ENCODE measurements at places on chromosomes 3 and 15.

DNA sequence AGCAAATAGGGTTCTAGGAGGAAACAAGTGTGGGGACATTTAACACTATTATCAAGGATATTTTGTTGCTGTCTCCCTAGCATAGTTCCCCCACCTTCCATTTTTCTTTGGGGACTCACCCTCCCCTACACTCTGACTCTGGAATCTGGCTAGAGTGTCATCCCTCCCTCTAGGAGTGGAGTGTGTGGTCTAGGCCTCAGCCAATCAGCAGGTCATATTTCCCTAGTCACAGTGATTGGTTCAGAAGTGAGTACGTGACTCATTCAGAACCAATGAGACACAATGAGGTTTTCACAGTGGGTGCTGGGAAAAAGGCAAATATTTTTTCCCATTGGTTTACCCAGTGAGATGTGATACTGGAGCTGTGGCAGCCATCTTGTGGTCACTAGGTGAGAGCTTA, 234.4 kb downstream of the SHQ1 start:
- peaks cover 3% of the 10 kb centered on the region for H3K27me3 ChIP-seq
- DNase-seq: no peak
- no peak overlapping the region for H3K4me3 ChIP-seq
- no peak overlapping the region for H3K27ac ChIP-seq

DNA sequence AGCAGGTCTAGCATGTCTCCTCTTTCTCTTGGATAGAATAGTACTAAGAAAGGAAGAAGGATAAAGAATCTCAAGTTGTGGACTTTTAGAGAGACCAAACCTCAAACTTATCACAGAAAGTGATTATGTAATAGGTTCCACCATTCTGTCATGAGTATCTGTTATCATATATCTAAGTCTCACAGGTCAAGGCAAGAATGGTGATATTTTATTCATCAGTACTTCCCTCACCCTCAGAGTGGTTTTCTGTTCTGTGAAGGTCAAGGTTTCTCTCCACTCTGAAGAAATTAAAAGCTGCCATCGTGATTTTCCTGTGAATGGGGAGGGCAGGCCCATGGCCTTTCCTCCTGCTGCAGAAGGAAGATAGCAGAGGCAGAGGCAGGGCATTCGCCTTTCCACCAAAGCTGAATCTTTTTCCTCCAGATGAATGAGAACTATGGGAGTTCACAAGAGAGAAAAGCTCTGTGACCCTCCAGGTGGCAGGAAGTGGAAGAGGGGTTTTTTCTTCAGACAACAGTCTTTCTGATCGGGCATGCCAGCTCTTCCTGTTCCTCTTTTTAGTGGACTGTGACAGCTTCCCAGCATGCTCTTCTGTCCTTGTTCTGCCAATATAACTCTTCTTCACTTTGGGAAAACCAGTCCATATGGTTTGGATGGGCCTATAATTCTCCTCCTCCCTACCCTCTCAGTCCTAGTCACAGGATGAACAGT, 37.1 kb upstream of the CCK start:
- H3K4me1 ChIP-seq: no peaks in the 10 kb centered on the region
- no peaks in the 10 kb centered on the region for H3K36me3 ChIP-seq
- H3K27ac ChIP-seq: no peak overlapping the region
- H3K4me3 ChIP-seq: no peak overlapping the region

GRCh38 chr15:85745023-85745422, 49.7 kb downstream of the KLHL25 start:
- no peak overlapping the region for H3K4me3 ChIP-seq
- peak overlapping the region; percentile 19 for H3K27ac ChIP-seq
- peaks cover 61% of the 10 kb centered on the region for H3K36me3 ChIP-seq

GRCh38 chr3:55455915-55456314, 31.2 kb downstream of the WNT5A start:
- DNase-seq: no peak
- no peaks in the 10 kb centered on the region for H3K4me1 ChIP-seq
- no peaks in the 10 kb centered on the region for H3K27me3 ChIP-seq
- no peak overlapping the region for H3K4me3 ChIP-seq
- no peaks in the 10 kb centered on the region for H3K36me3 ChIP-seq

- H3K27me3 ChIP-seq: peaks cover 9% of the 10 kb centered on the region
- H3K4me1 ChIP-seq: no peaks in the 10 kb centered on the region
- H3K4me3 ChIP-seq: no peak overlapping the region
- H3K36me3 ChIP-seq: no peaks in the 10 kb centered on the region
- no peak for DNase-seq
Observed at GRCh38 chr3:18337231-18337630, 87.9 kb downstream of the SATB1 start.

DNA sequence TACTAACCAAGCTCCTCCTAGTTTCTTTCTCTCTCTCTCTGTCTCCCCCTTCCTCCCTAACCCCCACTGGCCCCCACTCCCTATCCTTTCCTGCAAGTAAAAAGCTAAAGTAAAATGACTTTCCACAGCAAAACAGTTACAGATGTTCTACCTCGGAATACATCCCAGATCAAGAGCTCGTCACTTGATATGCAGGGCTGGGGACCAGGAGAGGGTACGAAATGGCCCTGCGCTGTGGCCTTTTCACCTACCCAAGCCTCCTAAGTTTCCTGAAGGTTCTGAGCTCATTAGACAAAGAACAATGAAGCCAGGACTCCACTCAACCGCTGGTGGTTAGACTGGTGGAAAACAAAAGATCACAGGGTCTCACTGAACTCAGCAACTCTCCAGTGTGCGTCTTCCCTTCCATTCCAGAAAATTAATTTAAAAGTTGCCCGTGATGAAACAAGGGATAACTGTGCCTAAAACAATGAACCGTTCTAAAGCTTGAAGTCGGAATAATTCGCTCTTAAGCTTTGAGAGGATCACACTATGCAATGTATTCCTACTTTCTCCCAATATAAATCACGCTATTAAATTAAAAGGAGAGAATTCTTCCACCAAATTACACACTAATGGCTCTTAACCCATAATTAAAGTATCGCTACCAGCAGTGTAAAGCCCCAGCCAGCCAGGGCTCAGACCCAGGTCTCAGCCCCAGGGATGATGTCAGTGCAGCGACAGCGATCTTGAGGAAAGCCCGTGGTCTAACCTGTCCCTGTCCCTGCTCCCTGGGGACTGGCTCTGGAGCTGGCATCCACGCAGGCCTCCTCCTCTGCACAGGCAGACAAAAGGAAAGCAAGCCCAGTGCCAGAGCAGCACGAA, 5.0 kb downstream of the VGLL4 start:
- no peak for DNase-seq
- H3K36me3 ChIP-seq: no peaks in the 10 kb centered on the region
- H3K4me3 ChIP-seq: no peak overlapping the region
- H3K27me3 ChIP-seq: peaks cover 13% of the 10 kb centered on the region

GRCh38 chr3:124419303-124419702, 310.9 kb upstream of the UMPS start:
- no peaks in the 10 kb centered on the region for H3K36me3 ChIP-seq
- no peaks in the 10 kb centered on the region for H3K4me1 ChIP-seq
- H3K4me3 ChIP-seq: no peak overlapping the region
- no peak overlapping the region for H3K27ac ChIP-seq

GRCh38 chr15:59484399-59484798, 46.4 kb downstream of the FAM81A start:
- H3K36me3 ChIP-seq: no peaks in the 10 kb centered on the region
- H3K27me3 ChIP-seq: peaks cover 7% of the 10 kb centered on the region
- H3K4me1 ChIP-seq: peaks cover 11% of the 10 kb centered on the region
- no peak overlapping the region for H3K4me3 ChIP-seq
- no peak for DNase-seq

GRCh38 chr3:46710671-46711295, 6.9 kb downstream of the PRSS50 start:
- peaks cover 3% of the 10 kb centered on the region for H3K27me3 ChIP-seq
- no peak overlapping the region for H3K4me3 ChIP-seq
- no peak for DNase-seq
- H3K4me1 ChIP-seq: no peaks in the 10 kb centered on the region
- no peak overlapping the region for H3K27ac ChIP-seq
- no peaks in the 10 kb centered on the region for H3K36me3 ChIP-seq

DNA sequence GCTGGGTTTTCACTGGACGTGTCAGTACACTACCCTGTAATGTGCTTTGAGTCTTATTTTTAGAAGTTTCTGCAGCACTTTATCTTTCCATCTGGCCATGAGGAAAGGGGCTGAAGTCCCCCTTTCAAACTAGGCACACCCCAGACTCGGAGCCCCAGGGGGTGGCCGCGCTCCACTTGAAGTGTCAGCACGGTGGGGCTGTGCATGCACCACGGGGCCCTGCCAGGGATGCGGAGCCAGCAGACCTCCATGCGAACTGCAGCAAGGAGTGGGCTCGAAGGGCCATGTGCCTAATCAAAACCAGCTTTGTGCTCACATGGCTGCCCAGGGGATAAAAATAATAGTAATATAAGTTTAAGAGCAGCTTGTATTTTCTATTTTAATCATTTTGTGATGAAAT, 100.9 kb upstream of the HACD2 start:
- H3K27me3 ChIP-seq: peaks cover 4% of the 10 kb centered on the region
- no peak overlapping the region for H3K27ac ChIP-seq
- no peaks in the 10 kb centered on the region for H3K36me3 ChIP-seq
- no peak for DNase-seq
- H3K4me3 ChIP-seq: no peak overlapping the region
- no peaks in the 10 kb centered on the region for H3K4me1 ChIP-seq

- H3K27ac ChIP-seq: no peak overlapping the region
- peaks cover 3% of the 10 kb centered on the region for H3K27me3 ChIP-seq
- H3K36me3 ChIP-seq: no peaks in the 10 kb centered on the region
- H3K4me3 ChIP-seq: no peak overlapping the region
- no peak for DNase-seq
Observed at GRCh38 chr3:156577736-156578135, 22.8 kb upstream of the SSR3 start.

DNA sequence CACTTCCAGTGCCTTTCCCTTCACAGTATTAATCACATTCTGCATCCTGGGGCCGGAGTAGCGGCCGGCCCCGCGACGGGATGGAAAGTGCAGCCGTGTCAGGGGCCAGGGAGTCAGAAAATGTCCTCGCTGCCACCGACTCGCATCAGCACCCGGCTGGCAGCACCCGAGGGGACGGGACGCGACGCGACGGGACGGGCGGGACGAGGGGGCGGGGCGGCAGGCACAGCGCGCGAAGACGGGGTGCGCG, 353 bp downstream of the ATG3 start:
- peaks cover 57% of the 10 kb centered on the region for H3K4me1 ChIP-seq
- H3K4me3 ChIP-seq: peak overlapping the region; percentile 97
- H3K27me3 ChIP-seq: peaks cover 17% of the 10 kb centered on the region
- H3K36me3 ChIP-seq: peaks cover 8% of the 10 kb centered on the region
- DNase-seq: no peak

DNA sequence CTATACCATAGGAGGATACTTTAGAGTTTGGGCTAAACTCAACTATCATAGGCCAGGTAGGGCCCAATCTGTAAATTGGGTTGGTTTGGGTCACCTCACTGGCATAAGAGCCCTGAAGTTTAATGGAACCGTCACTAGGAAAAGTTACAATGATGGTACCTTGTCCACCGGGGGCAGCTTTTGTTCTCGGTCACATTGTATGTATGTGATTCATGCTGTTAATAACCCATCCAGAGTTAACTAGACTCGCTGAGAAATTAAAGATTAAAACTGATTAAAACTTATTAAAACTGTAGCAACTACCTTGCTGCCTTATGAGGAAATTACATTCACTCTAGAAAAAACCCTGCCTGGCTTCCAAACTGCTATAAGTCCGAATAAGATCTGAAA, 145.0 kb upstream of the TMCO5A start:
- H3K4me3 ChIP-seq: no peak overlapping the region
- H3K36me3 ChIP-seq: no peaks in the 10 kb centered on the region
- no peaks in the 10 kb centered on the region for H3K4me1 ChIP-seq
- H3K27ac ChIP-seq: no peak overlapping the region
- DNase-seq: no peak

- no peaks in the 10 kb centered on the region for H3K27me3 ChIP-seq
- no peak overlapping the region for H3K4me3 ChIP-seq
- DNase-seq: no peak
- H3K27ac ChIP-seq: no peak overlapping the region
- H3K36me3 ChIP-seq: no peaks in the 10 kb centered on the region
Observed at GRCh38 chr3:196948442-196949284, 6.3 kb upstream of the NCBP2 start.

DNA sequence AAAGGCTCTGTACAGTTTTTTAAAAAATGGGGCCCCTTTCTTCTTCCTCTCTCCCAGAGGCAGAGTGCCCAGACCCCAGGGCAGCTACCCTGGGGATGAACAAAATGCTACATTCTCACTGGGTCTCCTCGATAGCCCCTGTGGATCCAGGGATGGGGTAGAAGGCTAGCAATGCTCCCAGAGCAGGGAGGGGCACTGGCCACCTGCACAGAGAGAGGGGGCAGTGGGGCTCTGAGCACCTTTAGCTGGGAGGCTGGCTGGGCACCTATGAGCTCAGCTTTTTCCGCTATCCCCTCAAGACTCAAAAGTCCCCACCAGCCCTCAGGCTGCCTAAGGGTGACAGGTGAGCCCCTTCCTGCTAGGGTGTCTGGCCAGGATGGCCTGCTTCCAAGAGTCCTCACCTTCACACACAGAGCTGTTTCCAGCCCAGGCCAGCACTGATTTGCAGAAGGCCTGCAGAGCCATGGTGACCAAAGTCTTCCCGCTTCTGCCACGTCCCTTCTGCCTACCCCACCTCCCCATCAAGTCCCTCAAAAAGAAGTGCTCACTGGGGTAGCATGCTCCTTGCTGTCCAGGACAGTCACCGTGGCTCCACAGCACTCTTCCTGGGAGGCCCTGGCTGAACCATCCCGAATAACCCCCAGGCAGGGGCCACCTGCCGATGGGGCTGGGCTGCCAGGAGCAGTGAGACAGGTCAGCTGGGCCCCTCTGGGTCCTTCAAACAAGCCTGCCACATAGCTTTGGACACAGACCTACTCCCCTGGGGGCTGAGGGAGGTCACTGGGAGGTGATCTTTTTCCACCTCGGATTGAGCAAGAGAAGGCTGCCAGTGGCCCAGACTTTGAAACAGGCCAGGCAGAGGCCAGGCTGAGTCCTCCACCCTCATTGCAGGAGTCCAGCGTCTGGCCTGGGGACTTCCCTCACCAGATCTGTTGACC, 20.4 kb downstream of the BMF start:
- no peaks in the 10 kb centered on the region for H3K36me3 ChIP-seq
- DNase-seq: no peak
- H3K4me1 ChIP-seq: no peaks in the 10 kb centered on the region
- no peak overlapping the region for H3K4me3 ChIP-seq
- H3K27ac ChIP-seq: no peak overlapping the region

DNA sequence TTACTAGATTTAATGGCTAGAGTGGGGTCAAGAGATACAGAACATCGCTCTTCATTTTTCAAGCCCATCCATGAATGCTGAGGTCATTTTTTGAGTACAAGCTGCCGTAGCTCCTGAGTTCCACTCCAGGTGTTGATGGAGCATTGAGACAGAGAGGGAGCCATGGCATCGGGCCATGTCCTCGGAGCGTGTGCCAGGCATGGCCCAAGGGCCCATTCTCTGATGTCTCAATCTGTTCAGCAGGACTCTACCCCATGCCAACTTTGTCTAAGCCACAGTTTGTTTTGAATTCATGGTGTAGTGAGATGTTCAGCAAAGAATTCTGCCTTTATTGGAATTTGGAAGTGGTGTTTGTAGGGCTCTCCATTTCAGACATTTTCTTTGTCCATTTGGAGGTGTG, 110.5 kb upstream of the ADAMTS9 start:
- no peaks in the 10 kb centered on the region for H3K36me3 ChIP-seq
- no peaks in the 10 kb centered on the region for H3K27me3 ChIP-seq
- DNase-seq: no peak
- no peak overlapping the region for H3K27ac ChIP-seq
